ENCODE measurements at places on chromosomes 5 and 9.

GRCh38 chr5:83895860-83896259 is 175.2 kb upstream of the HAPLN1 start:
- DNase-seq = no peak

GRCh38 chr9:135590486-135591079 is 29.0 kb downstream of the PAEP start:
- DNase-seq = no peak

DNA sequence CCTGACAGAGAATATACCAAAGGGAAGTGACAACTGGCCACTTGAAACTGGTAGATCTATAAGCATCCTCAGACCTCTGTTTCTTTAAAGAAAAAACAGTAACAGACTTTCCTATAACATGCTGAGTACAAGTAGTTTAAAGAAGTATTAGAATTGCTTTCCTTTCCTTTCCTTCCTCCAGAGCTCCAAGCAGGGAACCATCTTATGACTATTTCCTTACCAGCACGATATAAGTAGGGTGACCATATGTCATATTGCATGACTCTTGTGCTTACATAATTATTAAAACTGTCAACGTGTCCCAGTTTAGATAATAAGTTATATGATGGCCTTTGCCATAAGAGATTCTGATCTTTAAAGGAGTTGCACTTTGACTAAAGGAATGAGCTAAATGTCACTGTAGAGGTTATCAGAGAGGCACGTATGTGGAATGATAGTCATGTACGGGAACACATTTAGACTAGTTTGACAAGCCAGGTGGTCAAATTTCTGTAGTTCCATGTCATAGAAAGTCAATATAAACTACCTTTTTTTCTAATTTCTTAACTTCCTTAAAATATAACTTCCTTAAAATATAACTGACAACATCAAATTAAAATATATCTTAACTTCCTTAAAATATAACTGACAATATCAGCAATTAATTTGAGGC is 212.7 kb upstream of the CD180 start:
- no peak for DNase-seq

GRCh38 chr5:133265720-133266526 is 214.1 kb downstream of the HSPA4 start:
- no peak for DNase-seq

Data from stimulated activated CD4-positive, alpha-beta T cell treated with anti-CD3 and anti-CD28 coated beads, Interleukin-4, amount 100 ng/mL, for 4 hours (primary cell).